AG10803 (cell line): ENCODE measurements at places on chromosomes 13 and 19.

DNA sequence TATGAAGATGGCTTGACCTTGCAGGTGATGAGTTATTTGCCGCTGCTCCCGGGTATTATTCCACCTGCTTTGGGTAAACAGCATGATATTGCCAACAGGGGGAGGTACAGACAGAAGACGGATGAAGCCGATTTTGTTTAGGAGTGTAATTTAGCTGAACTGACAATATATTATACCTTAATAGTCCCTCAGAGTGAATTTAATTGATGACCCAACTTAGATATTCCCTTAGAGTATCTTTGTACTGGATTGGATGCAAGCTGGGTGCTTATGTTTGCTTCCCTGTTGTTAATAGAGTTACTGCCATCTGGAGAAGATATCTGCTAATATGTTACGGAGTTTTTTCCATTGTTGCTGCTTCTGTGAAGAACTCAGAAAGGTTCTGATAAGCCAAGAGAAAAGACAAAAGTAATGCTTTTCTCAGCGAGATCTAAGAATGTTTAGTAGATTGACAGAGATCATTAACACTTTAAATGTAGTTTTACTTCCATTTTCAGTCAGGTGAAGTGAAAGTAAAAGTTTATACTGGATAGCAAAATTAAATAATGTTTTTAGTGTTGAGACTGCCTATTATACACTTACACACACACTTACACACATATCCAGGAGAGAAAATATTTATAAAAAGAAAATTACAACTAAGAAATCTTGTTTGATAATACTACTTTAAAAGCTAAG is 2220.8 kb upstream of the PCDH20 start:
- no peak for DNase-seq

DNA sequence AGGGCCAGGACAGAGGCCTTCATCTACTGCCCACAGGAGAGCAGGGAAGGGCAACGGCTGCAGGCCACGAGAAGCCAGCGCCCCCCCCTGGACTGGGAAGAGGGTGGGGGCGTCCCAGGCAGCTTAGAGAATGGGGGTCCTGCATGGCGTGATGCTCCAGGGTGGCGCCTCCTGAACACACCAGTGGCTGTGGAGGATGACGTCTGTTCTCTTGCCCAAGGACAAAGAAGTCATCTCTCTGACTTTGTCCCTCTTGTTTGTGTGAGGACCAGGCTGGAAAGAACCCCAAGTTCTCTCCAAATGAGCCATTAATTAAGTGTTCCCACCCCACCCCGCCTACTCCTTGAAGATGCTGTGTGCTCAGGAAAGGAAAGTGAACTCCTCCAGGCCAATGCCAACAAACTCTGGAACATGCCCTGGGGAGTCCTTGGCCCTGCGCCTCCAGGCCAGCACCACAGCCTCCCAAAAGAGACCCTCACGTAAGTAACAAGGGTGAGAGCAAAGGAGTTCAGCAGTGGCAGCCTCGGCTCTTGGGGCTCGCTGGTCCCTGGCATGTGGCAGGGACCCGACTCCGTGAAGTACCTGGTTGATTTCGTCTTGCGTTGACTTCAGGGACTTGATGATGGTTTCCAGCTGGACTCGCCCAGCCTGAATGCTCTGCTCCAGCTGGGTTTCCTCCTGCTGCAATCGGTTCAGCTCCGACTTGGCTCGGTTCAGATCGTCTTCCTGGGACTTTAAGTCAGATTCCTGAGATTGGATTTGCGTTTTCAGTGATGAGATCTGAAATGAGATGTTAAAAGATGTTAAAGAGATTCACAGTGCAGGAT is 68.4 kb downstream of the EPS15L1 start:
- no peak for DNase-seq

GRCh38 chr19:35085947-35086346 is 29.7 kb upstream of the FXYD3 start:
- DNase-seq = no peak

DNA sequence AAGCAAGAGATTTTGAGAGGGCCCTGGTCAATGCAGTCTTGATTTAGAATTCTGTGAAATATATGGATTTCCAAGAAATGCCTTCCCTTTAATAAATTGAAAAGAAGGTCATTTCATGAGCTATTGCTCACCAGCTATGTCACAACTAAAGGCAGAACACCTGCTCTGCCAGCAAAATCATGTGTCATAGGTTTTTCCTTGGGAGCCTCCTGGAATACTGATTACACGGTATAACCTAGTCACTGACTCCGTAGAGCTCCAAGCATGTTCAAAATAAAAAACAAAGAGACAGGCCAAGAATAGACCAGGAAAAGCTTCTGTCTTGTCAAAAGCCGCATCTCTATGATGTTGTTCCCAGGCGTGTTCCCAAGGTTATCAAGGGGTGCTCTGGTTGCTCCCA is 45.5 kb downstream of the HSPH1 start:
- no peak for DNase-seq

GRCh38 chr13:109724603-109725002 is 61.8 kb downstream of the IRS2 start:
- no peak for DNase-seq

DNA sequence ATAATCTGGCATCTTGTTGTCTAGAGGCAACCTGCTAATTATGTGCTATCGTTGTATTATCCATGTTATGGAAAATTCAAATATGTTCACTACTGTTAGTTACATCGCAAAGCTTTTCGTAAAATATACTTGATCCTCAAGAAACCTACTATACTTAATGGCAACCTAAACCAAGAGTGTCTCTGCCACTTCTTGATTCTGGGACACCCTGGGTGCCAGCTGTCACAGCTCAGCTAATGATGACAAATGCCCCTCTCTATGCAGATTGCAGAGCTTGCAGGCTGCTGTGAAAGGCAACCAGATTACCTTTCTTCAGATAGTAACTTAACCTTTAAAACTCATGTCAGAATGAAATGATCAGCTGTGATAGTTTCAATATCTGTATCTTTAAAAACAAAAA is 8.9 kb upstream of the MAB21L1 start:
- no peak for DNase-seq

GRCh38 chr19:772730-773436 is 22.0 kb downstream of the MISP start:
- DNase-seq = no peak

GRCh38 chr13:18951412-18951811 is 230.2 kb downstream of the TUBA3C start:
- DNase-seq = no peak

GRCh38 chr13:43408274-43408673 is 378.5 kb downstream of the ENOX1 start:
- no peak for DNase-seq
